ENCODE measurements at places on chromosomes 6 and 20.

- peak; percentile 65 for DNase-seq
Measured at GRCh38 chr6:70985156-70985555, 28.3 kb upstream of the B3GAT2 start.

- no peak for DNase-seq
Measured at GRCh38 chr6:42405021-42405420, 46.7 kb downstream of the TRERF1 start.

GRCh38 chr20:15945289-15945688, 628.0 kb downstream of the KIF16B start:
- no peak for DNase-seq

- DNase-seq, result no peak
Measured at GRCh38 chr20:11778206-11778570, 139.5 kb upstream of the BTBD3 start.

- no peak for DNase-seq
Measured at GRCh38 chr6:53741034-53741823, 53.6 kb upstream of the LRRC1 start.

DNA sequence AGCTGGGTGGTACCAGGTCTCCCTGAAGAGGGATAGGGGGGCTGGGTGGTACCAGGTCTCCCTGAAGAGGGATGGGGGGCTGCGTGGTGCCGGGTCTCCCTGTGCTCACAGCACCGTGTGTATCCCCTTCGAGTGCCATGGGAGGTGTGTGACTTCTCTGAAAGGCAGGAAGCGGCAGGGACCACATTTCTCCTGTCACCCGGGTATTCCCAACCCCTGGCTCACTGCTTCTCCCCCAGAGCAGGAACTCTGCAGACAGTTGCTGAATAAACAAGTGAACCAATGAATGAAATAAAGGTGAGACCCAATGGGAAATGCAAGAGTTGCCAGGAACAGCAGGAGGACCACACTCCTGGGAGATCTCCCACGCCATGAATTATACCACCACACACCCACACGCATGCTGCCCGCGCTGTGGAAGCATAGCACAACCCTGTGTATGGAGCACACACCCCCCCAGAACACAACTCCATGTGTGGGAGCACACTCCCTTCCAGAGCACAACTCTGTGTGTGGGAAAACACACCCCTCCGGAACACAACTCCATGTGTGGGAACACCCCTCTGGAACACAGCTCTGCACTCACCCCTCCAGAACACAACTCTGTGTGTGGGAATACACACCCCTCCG, 50.7 kb downstream of the RNASET2 start:
- no peak for DNase-seq

DNA sequence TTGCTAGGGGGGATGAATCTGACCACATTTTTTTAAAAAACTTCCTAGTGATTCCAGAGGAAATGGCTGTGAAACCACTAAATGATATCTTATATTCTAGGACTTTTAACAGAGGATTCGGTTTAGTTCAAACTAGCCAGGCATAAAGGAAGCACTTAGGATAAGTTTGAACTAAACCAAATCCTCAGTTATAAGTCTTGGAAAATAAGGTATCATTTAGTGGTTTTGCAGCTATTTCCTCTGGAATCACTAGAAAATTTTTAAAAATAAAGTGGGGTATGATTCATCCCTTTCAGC, 327.9 kb upstream of the QKI start:
- DNase-seq, result no peak

- no peak for DNase-seq
Measured at GRCh38 chr6:167092672-167093339, 30.1 kb upstream of the CCR6 start.

GRCh38 chr6:17965397-17965796, 22.0 kb downstream of the KIF13A start:
- DNase-seq, result no peak

- no peak for DNase-seq
Measured at GRCh38 chr6:854406-855118, 161.6 kb upstream of the EXOC2 start.

GRCh38 chr6:1439349-1439748, 50.0 kb downstream of the FOXF2 start:
- no peak for DNase-seq

DNA sequence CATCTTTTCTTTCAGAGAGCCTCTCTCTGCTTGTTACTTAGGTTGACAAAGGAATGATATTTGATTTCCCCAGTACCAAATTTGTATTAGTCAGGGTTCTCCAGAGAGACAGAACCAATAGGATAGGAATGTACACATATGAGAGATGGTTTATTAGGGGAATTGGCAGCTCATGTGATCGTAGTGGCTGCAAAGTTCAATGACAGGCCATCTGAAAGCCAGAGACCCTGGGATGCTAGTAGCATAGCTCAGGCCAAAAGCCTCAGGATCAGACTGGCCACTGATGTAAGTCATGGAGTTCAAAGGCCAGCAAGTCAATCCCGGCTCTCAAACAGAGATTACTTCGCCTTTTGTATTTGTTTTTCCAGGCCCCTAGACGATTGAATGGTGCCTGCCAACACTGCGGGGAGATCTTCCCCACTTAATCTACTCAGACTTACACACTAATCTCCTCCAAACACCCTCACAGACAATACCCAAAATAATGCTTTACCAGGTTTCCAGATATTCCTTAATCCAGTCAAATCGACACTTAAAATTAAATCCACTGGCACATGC, 215.5 kb downstream of the ALDH8A1 start:
- no peak for DNase-seq

GRCh38 chr6:105318660-105319059, 84.2 kb downstream of the PREP start:
- no peak for DNase-seq

DNA sequence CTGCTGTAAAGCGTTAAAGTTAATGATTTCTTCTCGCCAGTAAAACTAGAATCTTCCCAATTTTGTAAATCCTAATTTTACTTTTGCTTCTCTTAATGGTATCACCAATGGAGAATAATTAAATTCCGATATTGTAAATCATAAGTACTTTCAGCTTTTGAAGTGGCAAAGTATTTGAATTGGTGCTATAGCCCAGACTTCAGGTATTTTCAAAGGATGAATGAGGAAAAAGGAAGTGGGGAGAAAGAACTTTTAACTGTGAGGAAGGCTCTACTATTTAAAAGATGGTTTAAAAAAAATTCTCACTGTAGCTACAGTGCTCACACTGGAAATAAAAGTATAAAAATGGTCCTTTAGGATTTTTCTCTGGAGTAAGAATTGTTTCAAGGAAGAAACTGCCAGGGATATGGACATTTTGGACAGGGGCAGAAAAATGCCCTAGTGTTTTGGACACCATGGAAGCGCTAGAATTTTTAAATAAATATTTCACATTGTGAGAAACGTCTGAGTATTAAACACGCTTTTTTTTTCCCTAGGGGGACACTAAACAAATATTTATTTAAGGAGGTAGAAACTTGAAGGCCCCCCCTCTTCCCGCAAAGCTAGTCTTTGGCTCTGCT, 1.3 kb upstream of the TAB2 start:
- peak; percentile 20 for DNase-seq

- DNase-seq, result no peak
Measured at GRCh38 chr20:47445291-47445690, 56.4 kb upstream of the NCOA3 start.

DNA sequence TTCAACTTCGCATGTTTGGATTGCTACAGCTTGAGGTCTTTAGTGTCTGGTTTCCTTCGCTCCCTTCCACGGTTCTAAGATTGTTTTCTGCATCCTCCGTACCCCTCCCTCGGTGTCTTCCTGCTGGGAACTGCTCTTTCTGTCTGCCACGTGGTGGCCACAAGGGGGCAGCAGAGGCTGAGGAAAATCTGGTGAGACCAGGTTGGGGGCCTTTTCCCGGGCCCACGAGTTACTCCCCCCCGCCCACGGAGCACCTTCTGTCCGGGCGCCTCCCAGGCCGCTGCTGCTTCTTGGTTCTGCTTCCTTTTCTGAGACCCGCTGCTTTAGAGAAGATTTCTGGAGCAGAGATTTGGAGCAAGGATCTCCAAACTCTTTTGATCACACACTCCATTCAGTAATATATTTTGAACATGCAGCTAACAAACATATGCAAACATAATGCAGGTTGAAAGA, 21.1 kb upstream of the NOTCH4 start:
- DNase-seq, result peak; percentile 44

GRCh38 chr20:40657526-40657925, 31.5 kb downstream of the MAFB start:
- DNase-seq, result no peak

DNA sequence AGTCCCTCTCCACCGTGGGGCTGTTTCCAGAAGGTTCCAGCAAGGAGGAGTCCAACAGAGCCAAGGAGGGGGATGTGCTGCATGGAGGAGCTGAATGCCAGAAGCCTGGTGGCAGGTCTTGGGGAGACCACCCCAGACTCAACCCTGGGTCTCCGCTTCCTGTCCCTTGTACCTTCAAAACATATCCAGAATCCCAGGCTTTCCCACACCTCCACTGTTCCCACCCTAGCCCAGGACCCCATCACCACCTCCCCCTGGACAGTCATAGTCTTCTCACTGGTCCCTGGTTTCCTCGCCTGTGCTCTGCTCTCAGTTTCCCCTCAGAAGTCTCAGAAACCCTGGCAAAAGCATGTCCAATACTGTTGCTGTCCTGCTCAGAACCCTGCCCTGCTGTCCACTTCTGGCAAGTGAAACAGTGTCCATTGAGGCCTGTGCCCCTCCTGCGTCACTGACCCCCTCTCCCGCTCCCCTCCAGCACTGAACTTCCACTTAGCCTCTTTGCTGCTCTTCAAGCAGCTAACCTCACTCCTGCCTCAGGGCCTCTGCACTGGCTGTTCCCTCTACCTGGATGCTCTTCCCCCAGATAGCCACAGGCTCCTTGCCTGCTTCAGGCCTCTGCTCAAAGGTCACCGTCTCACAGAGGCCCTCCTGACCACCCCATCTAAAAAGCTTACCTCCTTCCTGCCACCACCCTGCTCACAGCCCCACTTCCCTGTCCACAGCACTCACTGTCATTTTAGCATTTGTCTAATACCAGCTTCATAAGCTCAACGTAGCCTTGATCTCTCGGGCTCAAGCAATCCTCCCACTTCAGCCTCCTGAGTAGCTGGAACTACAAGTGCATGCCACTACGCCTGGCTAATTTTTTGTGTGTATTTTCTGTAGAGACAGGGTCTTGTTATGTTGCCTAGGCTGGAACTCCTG, 169.2 kb downstream of the GRM4 start:
- no peak for DNase-seq

GRCh38 chr6:91480402-91480801, 893.5 kb upstream of the MAP3K7 start:
- DNase-seq, result no peak

DNA sequence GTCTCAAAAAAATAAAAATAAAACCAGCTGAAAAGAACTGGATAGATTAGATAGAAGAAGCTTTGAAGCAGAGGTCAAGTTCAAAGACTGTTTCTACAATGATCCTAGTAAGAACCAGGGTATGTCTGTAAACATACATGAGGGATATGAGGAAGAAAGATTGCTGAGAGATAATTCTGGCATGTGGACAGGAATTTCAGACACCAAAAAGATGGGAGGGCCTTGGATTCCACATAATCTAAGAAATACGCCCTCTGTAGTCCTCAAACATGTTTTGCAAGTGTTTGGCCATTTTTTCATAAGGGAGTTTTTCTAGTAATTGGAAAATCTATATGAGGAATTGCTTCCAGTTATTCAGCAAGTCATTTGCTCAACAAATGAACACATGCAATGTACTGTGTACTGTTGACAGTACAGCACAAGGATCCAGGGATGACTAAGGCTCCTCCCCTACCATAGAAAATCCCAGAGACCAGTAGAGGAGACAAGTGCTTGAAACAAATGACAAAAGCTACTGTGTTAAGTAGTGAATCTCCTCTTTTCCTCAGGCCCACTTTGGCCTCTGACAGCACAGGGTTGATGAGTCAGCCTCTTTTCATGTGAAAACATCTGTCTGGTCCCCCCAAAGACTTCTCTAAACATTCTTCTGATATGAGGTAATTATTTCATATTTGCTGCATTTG, 795.9 kb downstream of the MAFB start:
- DNase-seq, result no peak

GRCh38 chr6:46099952-46100351, 29.8 kb upstream of the ENPP4 start:
- DNase-seq, result no peak

DNA sequence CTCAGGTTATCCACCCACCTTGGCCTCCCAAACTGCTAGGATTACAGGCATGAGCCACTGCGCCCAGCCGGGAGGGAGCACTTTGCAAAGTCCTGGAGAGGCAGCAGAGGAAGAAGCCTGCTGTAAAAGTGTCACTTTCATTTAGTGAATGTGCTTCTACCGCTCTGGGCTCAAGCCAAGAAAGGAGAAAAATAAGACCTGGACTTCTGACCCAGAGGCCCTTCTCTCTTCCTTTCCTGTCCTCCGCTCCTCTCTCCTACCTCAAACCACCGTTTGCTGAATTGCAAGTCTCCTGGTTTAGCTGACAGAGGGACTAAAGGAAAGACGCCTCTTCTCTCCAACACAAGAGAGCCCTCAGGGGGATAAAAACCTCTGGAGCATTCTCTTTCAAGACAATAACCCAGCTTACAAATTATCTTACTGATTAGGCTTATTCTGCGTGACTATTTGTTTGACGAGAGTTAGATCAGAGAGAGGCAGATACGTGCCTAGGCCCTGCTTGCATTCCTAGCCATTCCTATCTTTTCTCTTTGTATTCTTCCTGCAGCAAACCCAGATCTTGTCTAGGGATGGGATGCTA, 84.2 kb upstream of the SLC22A23 start:
- DNase-seq, result no peak

GRCh38 chr20:54438166-54438565, 37.2 kb upstream of the DOK5 start:
- DNase-seq, result no peak

DNA sequence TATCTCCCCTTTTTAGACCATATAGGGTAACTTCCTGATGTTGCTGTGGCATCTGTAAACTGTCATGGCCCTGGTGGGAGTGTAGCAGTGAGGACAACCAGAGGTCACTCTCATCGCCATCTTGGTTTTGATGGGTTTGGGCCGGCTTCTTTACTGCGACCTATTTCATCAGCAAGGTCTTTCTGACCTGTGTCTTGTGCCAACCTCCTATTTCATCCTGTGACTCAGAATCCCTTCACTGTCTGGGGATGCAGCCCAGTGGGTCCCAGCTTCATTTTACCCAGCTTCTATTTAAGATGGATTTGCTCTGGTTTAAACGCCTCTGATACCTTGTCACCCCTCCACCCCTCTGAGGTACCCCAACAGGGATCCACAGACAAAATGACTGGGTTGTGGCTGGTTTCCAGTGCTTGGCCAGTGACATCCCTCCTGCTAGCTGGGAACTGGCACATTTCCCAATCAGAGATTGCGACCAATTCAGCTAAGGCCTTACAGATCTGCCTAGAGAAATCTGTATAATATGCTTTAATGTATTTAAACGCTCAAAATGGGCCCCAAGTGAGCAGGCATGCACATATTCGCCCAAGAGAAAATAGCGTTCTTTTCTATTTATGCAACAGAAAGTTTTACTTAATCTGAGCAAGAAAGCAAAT, 315.6 kb upstream of the QKI start:
- DNase-seq, result no peak

GRCh38 chr6:52186480-52186879, 305 bp downstream of the IL17A start:
- DNase-seq, result no peak

GRCh38 chr6:134725590-134725989, 224.3 kb downstream of the ALDH8A1 start:
- no peak for DNase-seq

- peak; percentile 83 for DNase-seq
Measured at GRCh38 chr6:137699031-137699683, 167.9 kb upstream of the TNFAIP3 start.

Measured in AML-193 (cell line).